BE2C (cell line): ENCODE measurements at places on chromosomes 12 and 14.

GRCh38 chr12:128138125-128138524 lies 128.8 kb upstream of the TMEM132C start:
- no peak for DNase-seq

- DNase-seq, result no peak
These were observed 656 bp downstream of the RAB21 start for GRCh38 chr12:71755146-71755892.

- DNase-seq, result no peak
These were observed 1.1 kb downstream of the ANKS1B start for GRCh38 chr12:99983456-99984258.

DNA sequence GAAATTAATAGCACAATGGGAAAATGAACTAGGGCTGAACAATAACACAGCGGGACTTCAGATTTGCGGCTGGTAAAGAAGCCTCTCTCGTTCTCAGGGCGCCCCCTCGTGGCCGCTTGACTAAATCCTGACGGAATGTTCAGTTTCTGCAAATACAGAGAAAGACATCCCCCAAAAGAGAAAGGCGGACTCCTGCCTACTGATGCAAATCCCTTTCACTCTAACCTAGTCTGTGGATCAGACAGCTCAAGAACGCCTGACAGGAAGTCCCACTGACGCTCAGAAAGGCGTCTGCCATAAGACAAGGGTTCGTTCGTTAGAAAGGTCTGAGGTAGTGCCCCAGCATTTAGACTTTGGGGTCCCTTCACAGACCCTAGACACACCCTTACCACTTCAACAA lies 2.5 kb downstream of the NUAK1 start:
- DNase-seq, result peak; percentile 82

DNA sequence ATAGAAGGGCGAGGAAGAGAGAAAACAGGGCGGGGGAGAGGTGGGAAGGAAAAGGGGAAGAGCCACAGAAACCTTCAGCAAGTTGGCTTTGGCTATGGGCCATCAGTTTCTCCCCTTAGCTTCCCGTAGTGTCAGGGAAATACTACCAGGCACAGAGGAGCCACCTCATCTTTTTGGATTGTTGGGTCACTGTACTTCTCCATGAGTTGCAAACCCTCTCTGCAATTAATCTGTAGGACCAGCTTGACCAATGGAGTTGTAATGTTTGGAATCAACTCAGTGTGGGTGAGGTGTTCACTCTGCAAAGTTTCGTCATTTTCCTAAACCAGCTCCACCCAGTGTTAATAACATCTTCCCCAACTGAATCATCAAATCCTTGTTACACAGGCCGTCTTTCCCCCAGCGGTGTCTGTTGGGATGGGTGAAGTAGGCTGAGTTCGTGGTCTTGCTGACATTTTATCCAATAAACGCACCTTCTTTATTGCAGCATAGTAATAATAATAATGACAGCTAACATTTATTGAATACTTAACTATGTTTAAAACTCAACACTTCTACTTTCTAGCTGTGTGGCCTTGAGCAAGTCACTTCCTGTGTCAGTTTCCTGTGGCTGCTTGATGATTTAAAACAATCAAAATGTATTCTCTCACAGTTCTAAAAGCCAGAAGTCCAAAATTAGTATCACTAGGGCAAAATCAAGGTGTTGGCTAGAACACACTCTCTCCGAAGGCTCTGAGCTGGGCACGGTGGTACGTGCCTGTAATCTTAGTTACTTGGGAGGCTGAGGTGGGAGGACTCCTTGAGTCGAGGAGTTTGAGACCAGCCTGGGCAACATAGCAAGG lies 8.1 kb upstream of the GLTP start:
- no peak for DNase-seq
